ENCODE measurements at places on chromosomes 1 and 21.

DNA sequence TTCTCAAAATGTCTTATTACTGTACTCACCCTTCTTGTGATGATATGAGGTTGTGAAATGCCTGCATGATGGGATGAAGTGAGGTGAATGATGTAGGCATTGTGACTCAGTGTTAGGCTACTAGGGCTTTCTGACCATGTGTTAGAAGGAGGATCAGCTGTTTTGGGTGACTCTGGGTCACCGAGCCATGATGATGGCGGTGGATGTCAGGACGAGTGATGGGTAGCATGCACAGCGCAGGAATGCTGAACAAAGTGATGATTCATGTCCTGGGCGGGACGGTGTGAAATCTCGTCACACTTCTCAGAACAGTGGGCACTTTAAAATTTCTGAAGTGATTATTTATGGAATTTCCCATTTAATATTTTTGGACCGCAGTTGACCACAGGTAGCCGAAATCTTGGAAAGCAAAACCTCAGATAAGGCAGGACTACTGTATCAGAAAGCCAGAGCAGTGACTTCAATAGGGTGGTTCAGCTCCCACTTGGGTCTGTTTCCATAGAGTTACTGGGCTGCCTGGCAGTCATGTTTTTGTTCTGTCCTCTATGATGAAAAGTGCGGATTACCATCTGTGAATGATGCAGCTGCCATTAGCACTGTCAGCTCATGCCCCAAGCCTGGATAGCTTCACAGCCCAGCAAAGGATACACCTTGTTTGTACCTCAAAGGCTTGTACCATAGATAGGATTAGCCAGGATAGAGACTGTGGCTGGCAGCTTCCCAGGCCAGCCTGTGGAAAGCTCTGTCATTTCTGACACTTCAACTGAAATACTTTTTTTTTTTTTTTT lies 26.6 kb downstream of the IL6R start:
- peak; percentile 90 for DNase-seq

DNA sequence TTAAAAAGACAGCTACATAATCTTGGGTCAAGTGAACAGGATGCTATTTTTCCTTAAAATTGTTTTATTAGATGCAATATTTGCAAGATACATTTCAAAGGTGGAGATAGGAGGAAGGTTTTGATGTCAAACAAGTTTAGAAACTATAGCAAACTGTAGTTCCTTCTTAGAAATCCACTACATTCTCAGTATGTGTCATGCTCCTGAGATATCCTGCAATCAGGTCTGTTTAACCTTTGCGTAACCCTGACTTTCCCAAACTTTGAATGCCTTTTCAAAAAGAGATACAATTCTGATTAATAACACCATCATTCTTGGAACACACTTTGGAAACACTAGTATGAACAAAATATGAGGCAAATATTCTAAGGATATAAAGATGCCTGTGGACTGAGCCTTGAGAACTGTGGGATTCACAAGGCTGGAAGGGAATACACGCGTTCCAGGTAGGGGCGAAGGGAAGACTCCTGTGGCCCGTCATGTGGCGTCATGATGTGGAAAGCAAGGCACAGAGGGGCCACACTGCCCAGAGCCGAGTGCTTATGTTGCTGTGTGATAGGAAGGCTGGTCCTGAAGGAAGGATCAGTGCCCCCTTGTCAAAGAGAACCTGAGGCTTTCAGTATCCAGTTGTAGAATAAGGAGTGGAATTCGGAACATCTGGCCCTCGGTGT lies 19.6 kb upstream of the TARBP1 start:
- DNase-seq, result no peak

- no peak for DNase-seq
These were observed 1010.3 kb downstream of the AMY1C start for GRCh38 chr1:104760017-104760416.

GRCh38 chr1:107326824-107327445 lies 186.1 kb downstream of the NTNG1 start:
- no peak for DNase-seq

GRCh38 chr1:218755128-218755527 lies 410.0 kb downstream of the TGFB2 start:
- DNase-seq, result no peak

GRCh38 chr21:44930543-44930981 lies 9.3 kb upstream of the SLX9 start:
- no peak for DNase-seq

DNA sequence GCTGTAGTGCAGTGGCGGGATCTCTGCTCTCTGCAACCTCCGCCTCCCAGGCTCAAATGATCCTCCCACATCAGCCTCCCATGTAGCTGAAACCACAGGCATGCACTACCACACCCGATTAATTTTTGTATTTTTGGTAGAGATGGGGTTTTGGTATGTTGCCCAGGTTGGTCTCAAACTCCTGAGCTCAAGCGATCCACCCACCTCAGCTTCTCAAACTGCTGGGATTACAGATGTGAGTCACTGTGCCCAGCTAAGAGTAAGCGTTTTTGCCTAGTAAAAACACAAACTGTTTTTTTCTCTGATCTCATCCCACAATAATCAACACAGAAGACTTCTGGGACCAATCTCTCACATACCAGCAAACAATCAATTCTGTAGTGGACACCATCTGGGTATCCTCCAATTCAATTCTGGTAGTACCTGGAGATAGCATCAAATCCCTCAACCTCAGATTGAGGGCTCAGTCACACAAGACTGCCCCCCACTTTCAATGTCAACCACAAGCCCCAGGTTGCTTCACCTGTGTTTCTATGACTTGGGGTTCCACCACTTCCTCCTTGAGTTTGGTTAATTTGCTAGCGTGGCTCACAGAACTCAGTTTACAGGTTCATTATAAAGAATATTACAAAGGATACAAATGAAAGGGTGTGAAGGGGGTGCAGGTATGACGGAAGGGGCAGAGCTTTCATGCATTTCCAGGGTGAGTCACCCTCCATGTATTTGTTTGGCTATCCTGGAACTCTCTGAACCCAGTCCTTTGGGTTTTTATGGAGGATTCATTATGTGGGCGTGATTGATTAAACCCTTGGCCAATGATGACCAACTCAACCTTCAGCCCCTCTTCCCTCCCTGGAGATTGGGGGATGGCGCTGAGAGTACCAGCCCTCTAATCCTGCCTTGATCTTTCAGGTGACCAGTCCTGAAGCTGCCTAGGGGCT lies 40.0 kb upstream of the RHOU start:
- no peak for DNase-seq

DNA sequence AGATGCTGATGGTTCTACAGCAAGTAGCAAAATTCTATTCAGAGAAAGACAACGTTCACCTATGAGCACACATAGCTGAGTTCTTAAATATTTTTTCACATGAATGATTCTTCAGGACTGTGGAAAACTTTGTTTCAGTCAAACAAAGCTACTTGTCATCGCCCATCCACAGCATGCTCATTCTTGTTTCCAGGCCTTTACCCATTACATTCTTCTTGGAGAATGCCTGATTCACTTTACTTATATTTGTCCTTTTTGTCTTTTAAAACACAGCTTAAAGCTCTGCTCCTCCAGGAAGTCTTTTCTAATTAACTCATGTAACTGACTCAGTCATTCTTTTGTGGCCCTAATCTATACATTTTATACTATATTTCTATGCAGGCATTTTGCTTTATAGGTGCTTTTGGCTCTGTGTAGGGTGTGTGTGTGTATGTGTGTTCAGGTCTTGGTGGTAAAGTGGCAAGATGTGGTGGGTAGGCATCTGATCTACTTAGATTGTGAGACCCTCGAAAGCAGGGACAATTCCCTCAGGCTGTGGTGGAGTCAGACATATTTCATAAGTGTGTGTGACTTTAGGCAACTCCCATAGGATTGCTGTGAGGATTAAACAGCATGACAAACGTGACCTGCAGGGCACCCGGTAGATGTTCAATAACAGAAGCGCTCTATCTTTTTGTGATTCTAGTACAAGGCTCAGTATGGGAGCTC lies 11.8 kb upstream of the MARK1 start:
- peak; percentile 5 for DNase-seq

DNA sequence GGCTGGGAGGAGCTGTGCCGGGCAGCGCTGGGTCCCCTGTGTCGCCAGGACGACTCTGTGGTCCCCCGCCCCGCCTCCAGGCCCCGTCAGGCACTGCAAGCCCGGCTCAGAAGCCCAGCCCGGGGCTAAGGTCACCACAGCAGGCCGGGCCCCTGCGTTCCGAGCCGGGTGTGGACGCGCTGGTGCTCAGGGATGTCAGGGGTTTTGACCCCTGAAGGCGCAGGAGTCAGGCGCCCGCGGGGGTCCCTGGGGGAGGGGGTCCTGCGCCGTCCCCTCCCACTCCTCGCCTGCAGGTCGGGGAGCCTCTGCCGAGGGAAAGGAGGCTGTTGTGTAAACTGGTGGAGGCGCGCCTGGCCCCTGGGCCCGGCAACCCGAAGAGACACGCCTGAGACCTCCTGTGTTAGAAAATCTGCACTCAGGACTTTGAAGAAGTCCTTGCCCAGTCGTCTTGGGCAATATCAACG lies 23.7 kb upstream of the TMEM54 start:
- DNase-seq, result no peak

DNA sequence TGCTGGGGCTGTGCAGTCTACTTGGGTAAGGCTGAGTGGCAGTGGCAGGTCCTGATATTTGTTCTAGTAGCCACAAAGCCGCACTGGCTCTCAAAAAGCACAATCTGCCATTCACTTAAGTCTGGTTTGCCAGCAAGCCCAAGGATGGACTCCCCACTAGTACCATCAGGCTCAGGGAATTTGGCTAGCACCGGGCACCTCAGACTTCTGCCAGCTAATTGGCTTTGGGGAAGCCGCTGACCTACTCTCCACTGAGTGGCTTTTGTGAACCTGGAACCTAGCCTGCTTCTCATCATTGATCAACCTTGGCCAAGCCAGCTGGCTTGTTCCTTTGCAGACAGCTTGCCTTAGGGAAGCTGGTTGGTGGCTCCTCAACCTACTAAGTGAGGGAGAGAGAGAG lies 83.1 kb downstream of the ESRRG start:
- DNase-seq, result no peak

- no peak for DNase-seq
These were observed 413 bp downstream of the UBL4B start for GRCh38 chr1:110112656-110113055.

- DNase-seq, result peak; percentile 44
These were observed 18.8 kb downstream of the SLX9 start for GRCh38 chr21:44958471-44959191.

DNA sequence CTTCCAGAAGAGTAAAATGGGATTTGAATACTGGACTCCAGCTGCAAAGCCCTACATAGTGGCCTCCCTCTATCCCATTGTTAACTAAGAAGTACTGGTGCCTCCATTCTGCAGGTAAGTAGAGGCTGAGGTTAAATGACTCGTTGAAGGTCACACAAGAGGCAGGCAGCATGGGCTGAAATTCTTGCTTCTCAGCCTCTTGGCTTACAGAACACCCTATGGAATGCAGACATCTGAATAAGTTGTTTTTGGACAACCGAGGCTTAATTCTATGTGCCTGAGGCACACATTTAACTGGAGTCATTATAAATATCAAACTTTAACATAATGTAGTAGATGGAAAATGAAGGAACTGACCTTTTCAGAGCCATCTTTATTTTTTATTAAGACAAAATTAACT lies 5.7 kb downstream of the DNAJC11 start:
- no peak for DNase-seq

GRCh38 chr1:56199956-56200355 lies 379.4 kb downstream of the PLPP3 start:
- no peak for DNase-seq

DNA sequence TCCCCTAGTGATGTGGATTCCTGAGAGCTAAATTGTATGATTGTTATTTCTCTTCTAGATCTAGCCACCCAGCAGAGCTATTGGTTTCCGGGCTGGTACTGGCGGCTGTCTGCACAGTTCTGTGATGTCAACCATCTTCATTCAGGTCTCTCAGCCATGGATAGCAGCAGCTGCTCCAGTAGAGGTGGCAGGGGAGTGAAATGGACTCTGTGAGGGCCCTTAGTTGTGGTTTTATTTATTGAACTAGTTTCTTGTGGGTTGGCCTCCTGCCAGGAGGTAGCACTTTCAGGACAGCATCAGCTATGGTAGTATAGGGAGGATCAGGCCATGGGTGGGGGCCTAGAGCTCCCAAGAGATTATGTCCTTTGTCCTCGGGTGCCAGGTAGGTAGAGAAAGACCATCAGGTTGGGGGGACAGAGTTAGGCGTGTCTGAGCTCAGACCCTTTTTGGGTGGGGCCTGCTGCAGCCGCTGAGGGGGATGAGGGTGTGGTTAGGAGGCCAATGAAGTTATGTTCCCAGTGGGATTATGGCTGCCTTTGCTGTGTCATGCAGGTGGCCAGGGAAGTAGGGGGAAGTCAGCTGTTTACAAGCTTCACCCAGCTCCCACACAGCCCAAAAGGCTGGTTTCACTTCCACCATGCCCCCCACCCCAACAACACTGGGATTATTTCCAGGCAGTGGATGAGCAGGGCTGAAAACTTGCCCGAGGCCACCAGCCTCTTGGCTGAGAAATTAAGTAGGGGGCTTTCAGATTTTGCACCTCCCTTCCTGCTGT lies 55.1 kb upstream of the RGS4 start:
- no peak for DNase-seq

GRCh38 chr21:25931765-25932164 lies 197.0 kb downstream of the GABPA start:
- DNase-seq, result no peak

DNA sequence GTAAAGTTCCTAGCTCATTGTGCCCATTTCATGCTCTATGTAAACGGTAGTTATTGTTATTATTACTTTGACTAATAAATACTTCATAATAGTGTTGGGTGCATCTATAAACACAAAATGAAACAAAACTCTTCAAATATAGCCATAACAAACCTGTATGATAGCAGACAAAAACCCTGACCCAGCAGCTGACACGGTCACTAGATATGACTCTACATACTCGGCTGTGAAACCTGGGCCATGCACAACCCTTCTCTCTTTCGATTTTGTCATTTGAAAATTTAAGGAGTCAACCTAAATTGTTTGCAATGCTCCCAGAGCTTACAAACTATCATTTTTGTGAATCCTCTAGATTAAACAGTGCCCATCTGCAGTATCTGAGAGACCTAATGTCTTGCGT lies 8.0 kb upstream of the RGS13 start:
- DNase-seq, result no peak

DNA sequence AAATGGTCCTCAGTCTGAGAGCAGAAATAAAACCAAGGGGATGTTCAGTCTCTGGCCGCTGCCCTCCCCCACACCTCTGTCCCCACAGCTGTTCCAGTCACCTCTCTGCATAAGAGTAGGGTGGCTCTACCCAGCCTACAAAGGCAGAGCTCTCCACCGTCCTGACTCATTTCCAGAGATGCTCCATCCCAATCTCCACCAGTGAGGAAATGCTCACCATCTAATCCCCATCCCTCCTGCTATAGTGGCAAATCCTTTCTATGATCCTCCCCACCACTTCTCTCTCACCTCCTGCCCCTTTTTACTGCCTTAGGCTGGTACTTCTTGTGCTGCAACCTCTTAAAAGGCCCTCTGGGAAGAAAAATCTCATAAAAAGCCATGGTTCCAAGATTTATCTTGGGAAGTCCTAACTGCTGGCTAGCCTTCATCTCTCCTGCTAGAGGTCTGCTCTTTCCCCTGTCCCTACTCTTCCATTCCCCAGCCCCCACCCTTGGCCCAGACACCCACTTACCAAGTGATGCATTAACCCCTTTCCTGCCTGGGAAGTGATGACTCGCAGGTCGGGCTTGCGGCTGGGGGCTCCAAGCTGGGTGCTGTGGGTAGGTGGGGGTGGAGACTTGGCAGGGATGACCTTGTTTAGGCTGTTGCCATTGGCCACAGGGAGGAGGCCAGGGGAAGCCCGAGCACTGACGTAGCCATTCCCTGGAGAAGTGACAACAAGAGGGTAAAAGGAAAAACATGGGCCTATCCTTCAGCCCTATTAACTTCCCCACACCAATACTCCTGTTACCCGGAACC lies 23.9 kb downstream of the MEF2D start:
- DNase-seq, result no peak

- peak; percentile 26 for DNase-seq
These were observed 82.3 kb downstream of the HMCN1 start for GRCh38 chr1:185816460-185816859.

Data from non-pigmented ciliary epithelial cell (primary cell).